ENCODE measurements at places on chromosomes 7 and 10. TPM values are rescaled to one million over a fixed set of nuclear protein-coding genes. Genes with fewer than 3 reads are reported as not detected.

DNA sequence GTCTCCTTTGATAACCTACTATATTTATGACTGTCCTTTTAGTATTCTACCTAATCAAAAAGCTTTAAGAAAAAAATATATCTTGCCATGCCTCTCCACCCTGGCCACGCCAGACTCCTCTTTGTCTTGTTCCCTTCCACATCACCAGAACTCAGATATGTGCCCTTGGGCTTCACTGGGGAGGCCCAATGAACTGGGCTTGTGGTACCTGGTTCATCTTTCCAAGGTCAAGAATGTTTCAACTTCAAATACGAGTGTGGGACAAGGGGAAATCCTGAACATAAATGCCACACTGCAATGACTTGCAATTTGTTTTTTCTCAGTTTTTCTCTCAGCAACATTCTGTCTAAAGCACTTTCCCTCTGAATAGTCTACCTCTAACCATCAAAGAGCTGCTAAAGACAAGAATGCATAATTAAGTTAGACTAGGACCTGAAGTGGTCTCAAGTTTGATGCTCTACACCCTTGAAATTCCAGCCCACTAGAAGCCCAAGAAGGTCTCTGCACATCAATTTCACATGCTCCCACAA, 9.9 kb downstream of the ERCC6 start:
- DNase-seq, result no peak

DNA sequence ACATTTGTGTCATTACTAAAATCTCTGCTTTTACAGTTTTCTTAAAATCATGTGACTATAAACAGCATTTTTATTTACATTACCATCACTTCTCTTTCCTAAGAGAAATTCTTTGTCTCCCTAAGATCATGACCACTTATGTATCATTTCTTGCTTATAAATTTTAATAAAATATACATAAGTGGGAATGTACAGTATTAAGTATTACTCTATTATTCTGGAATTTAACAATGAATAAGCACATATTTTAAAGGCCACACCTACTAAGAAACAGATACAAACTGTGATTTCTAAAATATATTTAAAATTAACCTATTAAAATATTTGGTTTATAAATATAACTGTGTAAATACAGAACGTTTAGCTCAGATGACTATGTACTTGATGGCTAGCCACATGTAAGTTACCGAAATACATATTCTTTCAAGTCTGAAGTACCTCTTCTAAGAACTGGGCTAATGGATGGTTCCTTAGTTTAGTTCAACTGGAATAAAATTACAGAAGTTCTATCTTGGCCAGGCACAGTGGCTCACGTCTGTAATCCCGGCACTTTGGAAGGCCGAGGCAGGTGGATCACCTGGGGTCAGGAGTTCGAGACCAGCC, 33.3 kb upstream of the PTPRN2 start:
- no peak for DNase-seq

- DNase-seq, result no peak
Observed at GRCh38 chr7:127718340-127718679, 66.3 kb downstream of the SND1 start.

CRHR2 gene
- total RNA-seq, result not detected

FAM3C gene
- 57.2 TPM for total RNA-seq
